ENCODE measurements at places on chromosomes 11 and 22. TPM values are rescaled to one million over a fixed set of nuclear protein-coding genes. Genes with fewer than 3 reads are reported as not detected.
A peak's percentile ranks its signal among the peaks of the same experiment; 100 is the strongest.

The IGLL1 gene
- total RNA-seq, result not detected

The TNRC6B gene
- 13.1 TPM for total RNA-seq

The SCGB1D2 gene
- total RNA-seq, result not detected

The SEC14L6 gene
- total RNA-seq, result 0.66 TPM

The TRIM51 gene
- total RNA-seq, result not detected

The RASGRP2 gene
- total RNA-seq, result 1.2 TPM

The NXPE1 gene
- not detected for total RNA-seq

The BSCL2 gene
- 62.1 TPM for total RNA-seq

DNA sequence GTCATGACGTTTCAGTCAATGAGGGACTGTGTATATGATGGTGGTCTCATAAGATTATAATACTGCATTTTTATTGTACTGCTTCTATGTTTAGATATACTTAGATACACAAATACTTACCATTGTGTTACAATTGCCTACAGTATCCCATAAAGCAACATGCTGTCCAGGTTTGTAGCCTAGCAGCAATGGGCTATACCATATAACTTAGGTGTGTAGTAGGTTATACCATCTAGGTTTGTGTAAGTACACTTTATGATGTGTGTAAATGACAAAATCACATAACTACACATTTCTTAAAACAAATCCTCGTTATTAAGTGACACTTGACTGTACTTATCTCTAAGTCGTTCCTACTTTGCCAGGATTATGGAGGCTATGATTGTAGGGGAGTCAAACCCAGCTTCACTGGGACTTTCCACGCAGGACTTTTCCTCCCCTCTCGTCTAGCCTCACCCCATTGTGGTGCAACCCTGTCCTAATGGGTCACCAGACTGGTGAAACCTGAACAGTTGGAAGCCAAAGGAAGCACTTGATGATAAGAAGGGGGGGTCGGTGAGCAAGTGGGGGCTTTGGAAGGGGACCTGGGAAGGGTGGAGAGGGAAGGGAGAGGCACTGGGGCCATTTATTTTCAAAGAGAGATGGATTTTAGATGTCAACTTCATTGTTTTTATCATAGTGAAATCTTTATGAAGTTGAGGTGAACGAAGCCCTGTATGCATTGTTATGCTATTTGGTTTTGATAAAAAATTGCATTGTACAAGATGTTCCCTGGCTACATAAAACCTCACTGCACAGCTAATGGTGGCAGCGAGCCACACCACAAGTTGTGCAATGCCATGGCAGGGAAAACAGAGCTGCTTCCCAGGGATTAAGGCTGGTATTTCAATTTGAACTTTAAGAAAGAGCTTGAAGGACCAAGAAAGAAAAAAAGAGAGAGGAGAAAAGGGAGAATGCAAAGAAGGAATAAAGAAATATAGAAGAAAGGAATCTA is 129.1 kb downstream of the EHF start:
- H3K36me3 ChIP-seq, result no peaks in the 10 kb centered on the region
- H3K27ac ChIP-seq, result no peak overlapping the region
- peaks cover 2% of the 10 kb centered on the region for H3K4me1 ChIP-seq

- no peaks in the 10 kb centered on the region for H3K4me1 ChIP-seq
- no peaks in the 10 kb centered on the region for H3K27me3 ChIP-seq
- no peak overlapping the region for H3K4me3 ChIP-seq
- H3K36me3 ChIP-seq, result no peaks in the 10 kb centered on the region
Observed at GRCh38 chr11:79344753-79345294, 96.0 kb downstream of the TENM4 start.

GRCh38 chr22:29145321-29146072 is 60.2 kb upstream of the EMID1 start:
- no peaks in the 10 kb centered on the region for H3K27me3 ChIP-seq
- H3K36me3 ChIP-seq, result no peaks in the 10 kb centered on the region
- no peak overlapping the region for H3K27ac ChIP-seq

- H3K27ac ChIP-seq, result no peak overlapping the region
- peak; percentile 55 for DNase-seq
- no peaks in the 10 kb centered on the region for H3K27me3 ChIP-seq
- no peaks in the 10 kb centered on the region for H3K36me3 ChIP-seq
- no peak overlapping the region for H3K4me3 ChIP-seq
Observed at GRCh38 chr11:128279866-128280265, 307.5 kb downstream of the ETS1 start.

GRCh38 chr11:46352063-46352841 is 5.0 kb downstream of the DGKZ start:
- no peaks in the 10 kb centered on the region for H3K27me3 ChIP-seq
- H3K27ac ChIP-seq, result no peak overlapping the region
- no peak for DNase-seq
- peaks cover 13% of the 10 kb centered on the region for H3K4me1 ChIP-seq

GRCh38 chr22:19832476-19833108 is 22.1 kb downstream of the GNB1L start:
- H3K4me3 ChIP-seq, result no peak overlapping the region
- no peaks in the 10 kb centered on the region for H3K4me1 ChIP-seq
- no peaks in the 10 kb centered on the region for H3K27me3 ChIP-seq
- no peak overlapping the region for H3K27ac ChIP-seq
- no peak for DNase-seq
- H3K36me3 ChIP-seq, result no peaks in the 10 kb centered on the region

DNA sequence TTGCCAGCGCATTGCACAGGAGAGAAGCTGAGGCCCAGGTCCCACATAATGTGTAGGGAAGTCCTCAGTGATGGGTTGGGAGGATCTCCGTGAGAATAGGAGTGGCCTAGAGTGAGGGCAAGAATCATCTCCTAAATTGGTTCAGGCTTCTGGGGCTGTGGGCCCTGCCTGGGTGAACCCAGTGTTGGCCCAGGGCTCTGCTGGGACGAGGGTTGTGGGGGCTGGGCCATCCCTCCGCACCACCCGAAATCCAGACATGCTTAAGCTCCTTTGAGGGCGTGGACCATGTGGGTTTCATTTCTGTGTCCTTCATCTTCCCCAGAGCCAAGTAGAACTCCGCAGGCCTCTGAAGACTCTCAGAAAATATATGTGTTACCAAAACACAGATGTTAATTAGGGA is 3.7 kb downstream of the MICALL1 start:
- H3K36me3 ChIP-seq, result peaks cover 10% of the 10 kb centered on the region
- DNase-seq, result no peak
- H3K4me3 ChIP-seq, result no peak overlapping the region

GRCh38 chr11:15747671-15748070 is 608.7 kb downstream of the SOX6 start:
- H3K36me3 ChIP-seq, result no peaks in the 10 kb centered on the region
- H3K4me1 ChIP-seq, result no peaks in the 10 kb centered on the region
- peak; percentile 27 for DNase-seq

DNA sequence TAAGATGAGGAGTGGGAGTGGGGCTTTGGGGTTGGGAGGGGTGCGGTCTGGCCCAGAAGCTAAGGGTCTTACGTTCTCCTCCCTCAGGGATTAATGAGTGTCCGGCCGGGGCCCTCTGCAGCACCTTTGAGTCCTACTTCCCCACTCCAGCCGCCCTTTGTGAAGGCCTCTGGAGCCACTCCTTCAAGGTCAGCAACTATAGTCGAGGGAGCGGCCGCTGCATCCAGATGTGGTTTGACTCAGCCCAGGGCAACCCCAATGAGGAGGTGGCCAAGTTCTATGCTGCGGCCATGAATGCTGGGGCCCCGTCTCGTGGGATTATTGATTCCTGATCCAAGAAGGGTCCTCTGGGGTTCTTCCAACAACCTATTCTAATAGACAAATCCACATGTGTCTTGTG is 4.0 kb downstream of the FOLR3 start:
- no peaks in the 10 kb centered on the region for H3K27me3 ChIP-seq
- peaks cover 3% of the 10 kb centered on the region for H3K4me1 ChIP-seq
- DNase-seq, result no peak
- no peak overlapping the region for H3K4me3 ChIP-seq
- no peak overlapping the region for H3K27ac ChIP-seq

- peaks cover 27% of the 10 kb centered on the region for H3K4me1 ChIP-seq
- no peak overlapping the region for H3K27ac ChIP-seq
- no peak overlapping the region for H3K4me3 ChIP-seq
- H3K27me3 ChIP-seq, result no peaks in the 10 kb centered on the region
- H3K36me3 ChIP-seq, result peaks cover 15% of the 10 kb centered on the region
- no peak for DNase-seq
Observed at GRCh38 chr11:9750551-9750950, 86.7 kb downstream of the SWAP70 start.

- no peaks in the 10 kb centered on the region for H3K27me3 ChIP-seq
- H3K36me3 ChIP-seq, result no peaks in the 10 kb centered on the region
- DNase-seq, result peak; percentile 89
- H3K4me1 ChIP-seq, result no peaks in the 10 kb centered on the region
- no peak overlapping the region for H3K4me3 ChIP-seq
- no peak overlapping the region for H3K27ac ChIP-seq
Observed at GRCh38 chr11:99325847-99326246, 305.1 kb downstream of the CNTN5 start.

DNA sequence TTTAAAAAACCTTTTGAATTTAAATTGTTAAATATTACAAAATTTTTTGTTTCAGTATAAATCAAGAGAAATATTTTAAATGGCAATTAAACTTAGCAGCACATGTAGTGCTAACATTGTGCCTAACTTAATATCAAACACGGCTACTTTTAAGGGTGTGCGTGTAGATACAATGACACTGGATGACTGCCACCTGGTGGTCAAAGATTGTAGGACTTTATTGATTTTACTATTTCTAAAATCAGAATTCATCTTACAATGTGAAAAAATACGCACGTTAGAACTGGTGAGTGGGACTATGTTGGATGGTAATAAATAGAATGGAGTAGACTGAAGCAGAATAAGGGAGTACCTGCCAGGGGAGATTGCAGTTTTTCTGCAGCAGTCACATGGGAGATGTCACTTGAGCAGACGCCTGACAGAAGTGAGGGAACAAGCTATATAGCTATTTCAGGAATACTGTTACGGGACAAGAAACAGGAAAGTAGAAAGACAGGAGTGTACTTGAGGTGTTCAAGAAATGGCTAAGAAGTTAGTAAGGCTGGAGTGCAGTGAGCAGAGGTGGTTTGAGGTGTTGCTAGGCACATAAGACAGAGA is 52.9 kb downstream of the UVRAG start:
- DNase-seq, result peak; percentile 32
- no peaks in the 10 kb centered on the region for H3K4me1 ChIP-seq
- H3K36me3 ChIP-seq, result no peaks in the 10 kb centered on the region
- no peaks in the 10 kb centered on the region for H3K27me3 ChIP-seq

DNA sequence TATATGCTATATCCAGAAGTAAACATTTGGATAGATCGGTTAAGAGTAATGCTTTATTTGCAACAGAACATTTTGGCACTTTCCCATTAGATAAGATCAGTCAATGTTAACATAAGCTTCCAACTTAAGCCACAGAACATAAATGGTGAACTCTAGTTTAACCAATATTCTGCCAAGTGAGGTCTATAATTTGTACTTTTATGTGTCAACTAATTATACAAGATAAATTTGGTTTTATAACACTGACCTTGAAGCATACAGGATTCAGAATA is 23.5 kb upstream of the BLID start:
- H3K27me3 ChIP-seq, result no peaks in the 10 kb centered on the region
- peak; percentile 64 for DNase-seq
- H3K4me1 ChIP-seq, result peaks cover 30% of the 10 kb centered on the region
- peak overlapping the region; percentile 53 for H3K27ac ChIP-seq
- H3K4me3 ChIP-seq, result no peak overlapping the region
